ENCODE measurements at places on chromosomes 7 and 10.

- no peak for DNase-seq
These were observed 63.8 kb downstream of the MKI67 start for GRCh38 chr10:128062331-128062880.

DNA sequence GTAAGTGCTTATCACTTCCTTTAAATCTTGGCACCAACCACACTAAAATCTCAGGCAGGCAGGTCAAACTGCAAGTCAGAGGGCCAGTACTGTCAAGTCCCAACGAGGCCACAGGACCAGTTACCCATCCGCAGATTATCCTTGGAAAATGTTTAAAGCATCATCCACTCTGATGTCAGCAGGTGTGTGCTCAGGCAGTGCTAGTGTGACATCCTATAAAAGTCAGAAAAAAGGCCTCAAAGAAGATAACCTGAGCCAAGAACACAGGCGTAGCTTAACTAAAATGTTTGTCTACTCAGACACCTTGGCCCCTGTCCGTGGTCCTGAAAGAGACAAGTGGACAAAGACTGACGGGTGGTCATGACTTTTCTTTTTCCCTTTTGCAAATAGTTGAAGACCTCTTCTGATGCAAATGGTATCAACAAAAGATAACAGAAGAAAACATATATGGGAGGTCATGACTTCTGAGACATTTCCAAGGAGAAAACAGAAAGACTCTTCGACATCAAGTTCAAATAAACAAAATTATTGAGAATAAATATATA is 309.3 kb downstream of the KCNMA1 start:
- no peak for DNase-seq

DNA sequence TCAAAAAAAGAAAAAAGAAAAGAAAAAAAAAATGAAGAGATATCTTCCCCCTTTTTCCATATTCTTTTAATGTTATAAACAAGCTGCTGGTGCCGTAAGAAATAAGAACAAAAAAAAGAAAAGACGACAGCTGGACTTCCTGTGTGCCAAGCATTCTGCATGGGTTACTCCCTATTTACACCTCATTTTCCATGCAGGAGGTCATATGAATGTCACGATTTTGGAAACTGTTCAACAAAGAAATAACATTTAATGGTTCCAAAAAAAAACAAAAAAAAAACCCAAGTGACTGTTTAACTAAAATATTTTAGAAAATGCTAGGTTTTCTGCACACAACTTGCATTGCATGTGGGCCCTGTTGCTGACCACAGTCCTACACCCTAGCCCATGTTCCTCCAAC is 159.3 kb downstream of the TNS3 start:
- no peak for DNase-seq

- DNase-seq: no peak
These were observed 952 bp upstream of the MAFK start for GRCh38 chr7:1529383-1530116.

GRCh38 chr7:44633254-44634186 is 27.1 kb downstream of the OGDH start:
- no peak for DNase-seq

DNA sequence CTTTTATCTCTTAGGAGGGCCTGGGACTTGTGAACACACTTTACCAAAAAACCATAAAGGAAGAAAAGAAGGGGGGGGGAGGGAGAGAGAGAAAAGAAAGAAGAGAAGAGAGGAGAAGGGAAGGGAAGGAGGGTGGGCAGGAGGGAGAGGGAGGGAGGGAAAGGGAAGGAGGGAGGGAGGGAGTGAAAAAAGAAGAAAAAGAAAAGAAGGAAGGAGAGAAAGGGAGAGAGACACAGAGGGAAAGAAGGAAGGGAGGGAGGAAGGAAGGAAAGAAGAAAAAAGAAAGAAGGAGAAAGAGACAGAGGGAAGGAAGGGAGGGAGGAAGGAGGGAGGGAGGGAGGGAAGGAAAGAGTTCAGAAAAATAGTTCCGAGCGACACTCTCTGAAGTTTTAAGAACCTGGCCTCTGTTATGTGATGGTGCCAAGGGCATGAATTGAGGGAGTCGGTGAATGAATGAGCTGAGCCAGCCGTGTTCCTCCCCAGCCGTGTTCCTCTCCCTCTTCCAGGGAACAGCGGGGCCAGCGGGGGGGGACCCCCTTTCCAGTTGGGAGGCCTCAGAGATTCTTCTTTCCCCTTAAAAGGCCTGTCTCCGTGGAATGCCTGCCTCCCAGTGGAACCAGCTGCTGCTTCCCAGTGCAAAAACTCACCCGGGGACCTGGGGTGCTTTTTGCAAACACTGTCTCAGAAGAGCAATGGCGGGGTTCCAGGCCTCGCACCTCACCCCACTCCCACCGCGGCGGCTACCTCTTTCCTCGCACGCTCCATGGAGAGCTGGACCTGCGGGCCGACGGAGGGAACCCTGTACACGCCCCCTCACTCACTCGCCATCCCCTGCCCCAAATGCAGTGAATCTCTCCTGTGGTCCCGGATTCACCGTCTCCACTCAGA is 84.1 kb downstream of the FOXL3 start:
- DNase-seq: no peak

GRCh38 chr10:266974-267425 is 131.7 kb downstream of the ZMYND11 start:
- DNase-seq: no peak

Measured in activated T-cell treated with anti-CD3 and anti-CD28 coated beads for 24 hours (primary cell).